ENCODE measurements at places on chromosomes 3 and 15.

- DNase-seq = no peak
Observed at GRCh38 chr15:86855307-86856291, 775.9 kb downstream of the AGBL1 start.

DNA sequence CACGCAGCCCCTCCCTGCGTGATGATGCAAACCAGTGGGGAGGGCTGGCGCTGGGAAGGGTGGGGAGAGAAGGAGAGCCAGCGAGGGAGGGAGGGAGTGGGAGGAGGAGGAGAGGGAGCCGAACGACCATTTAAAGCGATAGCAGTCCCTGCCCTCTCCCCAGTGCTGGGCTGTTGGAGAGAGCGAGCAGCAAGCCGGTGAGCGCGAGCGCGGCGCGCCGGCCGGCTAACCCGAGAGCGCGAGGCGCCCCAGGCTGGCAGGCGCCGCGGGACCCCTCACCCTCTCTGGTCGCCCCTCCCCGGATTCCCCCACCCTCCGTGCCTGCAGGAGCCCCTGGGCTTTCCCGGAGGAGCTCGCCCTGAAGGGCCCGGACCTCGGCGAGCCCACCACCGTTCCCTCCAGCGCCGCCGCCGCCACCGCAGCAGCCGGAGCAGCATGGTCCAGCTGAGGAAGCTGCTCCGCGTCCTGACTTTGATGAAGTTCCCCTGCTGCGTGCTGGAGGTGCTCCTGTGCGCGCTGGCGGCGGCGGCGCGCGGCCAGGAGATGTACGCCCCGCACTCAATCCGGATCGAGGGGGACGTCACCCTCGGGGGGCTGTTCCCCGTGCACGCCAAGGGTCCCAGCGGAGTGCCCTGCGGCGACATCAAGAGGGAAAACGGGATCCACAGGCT, at the start of gene GRM7:
Gene GRM7 (plus strand): TSS at position 162 of the 671 bp plus-strand sequence.
- DNase-seq = no peak

GRCh38 chr3:145904138-145904537, 256.8 kb downstream of the PLOD2 start:
- DNase-seq = no peak

DNA sequence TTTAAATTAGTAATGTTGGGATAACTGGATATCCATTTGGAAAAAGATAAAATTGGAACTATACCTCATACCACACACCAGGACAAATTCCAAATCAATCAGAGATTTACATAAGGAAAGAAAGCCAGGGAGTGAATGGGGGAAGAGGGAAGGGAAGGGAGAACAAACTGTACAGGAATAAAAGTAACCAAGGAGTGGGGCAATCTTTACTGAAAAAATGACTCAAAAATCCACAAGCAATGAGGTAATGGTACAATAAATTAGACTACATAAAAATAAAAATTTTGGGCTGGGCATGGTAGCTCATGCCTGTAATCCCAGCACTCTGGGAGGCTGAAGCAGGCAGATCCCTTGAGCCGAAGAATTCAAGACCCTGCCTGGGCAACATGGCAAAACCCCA, 82.6 kb downstream of the MLH1 start:
- no peak for DNase-seq

GRCh38 chr15:32636908-32637567, 4.5 kb upstream of the SCG5 start:
- no peak for DNase-seq

- DNase-seq = no peak
Observed at GRCh38 chr15:52925130-52925529, 135.0 kb upstream of the ONECUT1 start.
